ENCODE measurements at places on chromosomes 12 and 14.
A peak's percentile ranks its signal among the peaks of the same experiment; 100 is the strongest.

- no peak for DNase-seq
Observed at GRCh38 chr14:49484180-49484579, 102.0 kb downstream of the RPS29 start.

DNA sequence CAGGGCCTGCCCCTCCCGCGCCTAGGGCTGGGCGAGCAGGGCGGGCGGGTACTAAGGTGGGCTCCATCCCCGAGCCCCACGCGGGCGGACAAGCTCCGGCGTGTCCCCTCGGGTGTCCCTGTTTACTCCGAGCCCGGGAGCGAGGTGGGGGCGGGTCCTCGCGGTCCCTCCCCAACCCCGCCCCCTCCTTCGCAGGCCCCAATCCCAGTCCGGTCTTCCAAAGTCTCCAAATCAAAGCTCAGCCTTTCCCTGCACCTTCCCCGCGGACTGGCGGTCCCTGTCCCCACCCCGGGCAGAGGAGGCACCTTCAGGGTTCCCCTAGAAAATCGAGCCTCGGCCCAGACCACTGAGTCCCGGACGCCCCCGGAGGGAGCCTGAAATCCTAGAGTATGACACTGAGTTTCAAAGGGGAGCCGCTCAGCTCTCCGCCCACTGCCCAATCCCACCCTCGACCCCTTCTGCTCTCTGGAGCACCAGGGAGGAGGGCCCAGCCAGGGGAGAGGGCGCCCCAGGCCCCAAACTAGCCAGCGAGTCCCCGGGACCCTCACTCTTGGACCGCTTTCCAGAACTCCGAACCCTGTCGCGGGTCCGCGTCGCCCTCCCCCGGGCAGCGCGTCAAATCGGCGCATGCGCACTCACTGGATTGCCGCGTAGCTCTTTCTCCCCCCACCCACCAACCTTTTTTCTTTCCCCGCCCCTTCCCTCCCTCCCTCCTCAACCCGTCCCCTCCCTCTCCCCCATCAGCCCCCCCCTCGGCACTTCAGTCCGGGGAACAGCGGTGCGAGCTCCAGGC, at the start of gene LRP1:
TSS of gene LRP1 (plus strand) at position 758 of the 793 bp plus-strand sequence. CDS start 482 bp downstream, outside the sequence.
- DNase-seq = peak; percentile 38

DNA sequence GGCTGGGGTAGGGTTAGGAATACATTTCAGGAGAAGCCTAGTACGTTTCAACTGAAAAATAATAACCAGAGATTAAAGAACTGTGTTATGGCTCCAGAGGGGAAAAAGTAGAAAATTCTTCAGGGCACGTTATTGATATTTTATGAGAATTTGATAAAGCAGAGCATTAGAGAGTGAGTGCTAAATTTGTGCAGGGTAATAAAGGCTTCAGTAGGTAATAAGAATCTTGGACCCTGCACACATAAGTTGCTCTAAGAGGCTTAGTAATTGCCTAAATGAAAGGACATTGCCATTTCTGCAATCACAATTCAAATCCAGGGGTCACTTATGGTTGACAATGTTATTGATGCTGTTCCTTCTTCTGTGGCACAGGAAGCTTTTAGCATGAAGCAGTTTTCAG, 439.4 kb upstream of the DCN start:
- no peak for DNase-seq

DNA sequence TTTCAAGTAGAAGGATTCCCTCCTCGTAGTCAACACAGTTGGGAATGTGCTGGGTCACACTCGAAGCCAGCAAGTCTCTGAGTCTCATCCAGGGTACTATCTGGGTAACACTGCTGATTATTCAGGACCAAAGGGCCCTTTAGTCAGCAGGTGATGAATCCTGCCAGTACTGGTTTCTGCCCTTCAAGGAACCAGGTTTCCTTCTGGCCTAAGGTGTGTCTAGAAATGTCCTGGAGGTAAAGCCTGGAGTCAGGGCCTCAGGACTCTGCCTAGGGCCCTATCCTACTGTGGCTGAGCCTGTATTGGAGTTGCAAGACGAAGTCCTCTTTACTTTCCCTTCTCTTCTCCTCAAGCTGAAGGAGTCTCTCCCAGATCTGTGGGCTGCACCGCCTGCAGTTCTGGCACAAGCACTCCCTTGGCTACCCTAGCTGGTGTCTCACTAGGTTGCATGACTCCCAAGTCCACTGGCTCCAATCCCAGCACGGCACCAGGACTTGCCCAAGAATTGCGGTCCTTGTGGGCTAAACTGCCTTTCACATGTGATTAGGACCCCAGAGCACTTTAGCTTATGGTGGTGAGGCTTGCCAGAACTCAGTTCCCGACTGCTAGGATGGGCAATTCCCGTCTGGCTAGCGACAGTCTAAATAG, 193.7 kb upstream of the PDE3A start:
- DNase-seq = no peak

DNA sequence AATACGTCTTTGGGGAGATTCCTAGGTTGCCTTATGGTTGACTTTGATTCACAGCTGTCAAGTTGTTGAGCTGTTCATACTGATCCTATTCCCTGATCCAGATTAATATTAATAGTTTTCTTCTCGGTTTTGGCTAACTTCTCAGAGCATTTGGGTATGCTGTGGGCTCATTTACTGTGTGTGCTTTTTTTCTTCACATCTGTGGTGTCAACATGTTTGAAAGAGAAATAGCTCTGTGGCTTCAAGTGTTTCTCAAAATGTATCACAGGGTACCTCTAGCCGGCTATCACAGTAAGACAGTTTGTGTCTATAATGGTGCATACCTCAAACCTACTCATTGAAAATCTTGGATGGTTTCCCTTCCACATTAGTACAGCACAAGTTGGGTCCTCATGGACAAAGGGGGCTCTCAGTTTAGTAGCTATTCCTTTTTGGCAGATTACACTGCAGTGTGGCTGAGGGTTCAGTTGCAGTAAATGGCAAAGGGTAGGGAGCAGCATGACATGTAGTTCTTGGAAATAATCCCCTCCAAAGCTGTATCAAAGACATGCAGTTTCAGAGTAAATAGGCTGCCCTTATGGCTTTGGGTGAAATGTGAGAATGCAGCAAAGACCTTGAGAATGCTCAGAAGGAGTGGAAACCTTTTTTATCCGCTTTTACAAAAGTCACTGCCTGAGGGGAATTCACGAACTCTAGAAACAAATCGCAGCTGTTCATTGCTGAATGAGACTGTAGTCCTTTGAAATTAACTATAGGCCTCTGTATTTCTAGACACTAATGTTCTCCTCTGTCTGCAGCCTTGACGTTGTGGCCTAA, 102.4 kb upstream of the ATF1 start:
- no peak for DNase-seq
